Fibroblast of pulmonary artery (primary cell): ENCODE measurements at places on chromosomes 7 and 10.
A peak's percentile ranks its signal among the peaks of the same experiment; 100 is the strongest.

- no peak for DNase-seq
Observed at GRCh38 chr7:99624484-99624883, 7.7 kb downstream of the ZSCAN25 start.

DNA sequence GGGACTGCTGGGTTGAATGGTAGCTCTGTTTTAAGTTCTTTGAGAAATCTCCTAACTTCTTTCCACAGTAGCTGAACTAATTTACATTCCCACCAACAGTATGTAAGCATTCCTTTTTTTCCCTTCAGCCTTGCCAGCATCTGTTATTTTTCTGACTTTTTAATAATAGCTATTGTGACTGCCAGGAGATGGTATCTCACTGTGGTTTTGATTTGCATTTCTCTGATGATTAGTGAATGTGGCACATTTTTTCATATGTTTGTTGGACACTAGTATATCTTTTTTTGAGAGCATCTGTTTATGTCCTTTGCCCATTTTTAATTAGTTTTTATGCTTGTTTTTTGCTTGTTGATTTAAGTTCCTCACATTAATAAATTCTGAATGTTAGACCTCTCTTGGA lies 990.8 kb downstream of the GATA3 start:
- no peak for DNase-seq

DNA sequence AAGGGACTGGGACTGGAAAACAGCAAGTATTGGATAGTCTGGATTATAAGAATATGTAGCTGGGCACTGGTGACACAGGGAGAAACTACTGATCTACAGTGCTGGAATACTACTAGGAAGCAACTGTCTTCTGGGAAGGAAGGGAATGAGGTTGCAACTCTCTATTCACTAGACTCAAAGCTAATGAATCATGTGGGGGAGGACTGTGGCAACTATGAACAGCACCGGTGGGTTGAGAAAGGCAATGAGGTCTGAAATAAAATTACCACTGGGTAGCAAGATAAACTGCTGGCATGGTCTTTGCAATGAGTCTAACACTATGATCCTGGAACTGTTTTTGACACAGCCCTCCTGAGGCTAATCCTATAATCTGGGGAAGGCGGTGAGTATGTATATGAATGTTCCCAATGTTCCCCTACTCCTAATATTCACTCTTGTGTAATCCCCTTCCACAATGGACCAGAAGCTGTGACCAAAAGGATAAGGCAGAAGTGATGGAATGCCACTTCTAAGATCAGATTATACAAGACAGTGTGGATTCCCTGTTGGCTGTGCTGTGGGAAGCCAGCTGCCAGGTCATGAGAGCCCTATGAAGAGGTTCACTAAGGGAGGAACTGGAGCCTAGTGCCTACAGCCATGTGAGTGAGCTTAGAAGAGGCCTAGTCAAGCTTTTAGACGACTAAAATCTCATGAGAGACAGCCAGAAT lies 101.3 kb upstream of the DNAJB12 start:
- DNase-seq: peak; percentile 68

- peak; percentile 65 for DNase-seq
Observed at GRCh38 chr7:37901890-37902524, 14.6 kb downstream of the SFRP4 start.

- DNase-seq: no peak
Observed at GRCh38 chr7:35004531-35005095, 32.7 kb downstream of the DPY19L1 start.

- peak; percentile 97 for DNase-seq
Observed at GRCh38 chr10:17665747-17666146, 21.8 kb downstream of the STAM start.

DNA sequence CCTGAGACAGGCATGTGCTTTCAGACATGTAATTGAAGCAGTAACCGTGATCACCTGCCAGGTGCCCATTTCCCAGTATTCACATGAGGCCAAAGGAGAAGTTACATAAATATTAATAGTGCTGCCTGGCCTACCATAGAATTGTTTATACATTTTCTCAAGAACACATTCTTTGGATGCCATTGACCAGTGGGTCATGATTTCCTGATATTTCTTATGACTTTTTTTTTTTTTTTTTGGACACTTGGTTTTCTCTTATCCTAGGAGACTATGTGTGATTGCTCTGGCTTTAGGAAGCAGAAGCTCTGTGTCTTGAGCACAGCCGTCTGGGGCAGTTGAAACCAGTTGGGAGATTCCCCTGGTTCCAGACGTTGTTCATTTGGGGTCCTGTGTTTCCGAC lies 143.9 kb upstream of the NPS start:
- DNase-seq: peak; percentile 63

- no peak for DNase-seq
Observed at GRCh38 chr7:12964836-12965235, 277.4 kb downstream of the ARL4A start.

GRCh38 chr7:2785071-2785500 lies 59.0 kb downstream of the GNA12 start:
- peak; percentile 68 for DNase-seq

DNA sequence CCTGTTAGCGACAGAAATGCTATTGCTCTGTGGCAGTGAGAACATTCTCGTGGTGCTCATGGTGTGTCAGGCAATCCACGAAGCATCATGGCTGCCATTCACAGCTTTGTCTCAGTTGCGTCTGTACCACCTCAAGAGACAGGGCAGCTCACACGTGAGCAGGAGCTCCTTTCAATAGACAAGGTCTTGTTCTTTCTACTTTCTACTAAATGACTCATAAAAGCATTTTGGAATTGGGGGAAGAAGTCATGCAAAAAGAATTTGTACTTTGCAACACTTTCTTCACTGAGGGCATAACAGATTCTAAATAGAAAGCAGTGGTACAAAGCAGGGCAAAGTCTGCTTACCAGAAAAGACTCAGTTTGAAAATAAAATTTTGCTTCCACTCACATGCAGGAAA lies 638.5 kb downstream of the PHTF2 start:
- peak; percentile 16 for DNase-seq

DNA sequence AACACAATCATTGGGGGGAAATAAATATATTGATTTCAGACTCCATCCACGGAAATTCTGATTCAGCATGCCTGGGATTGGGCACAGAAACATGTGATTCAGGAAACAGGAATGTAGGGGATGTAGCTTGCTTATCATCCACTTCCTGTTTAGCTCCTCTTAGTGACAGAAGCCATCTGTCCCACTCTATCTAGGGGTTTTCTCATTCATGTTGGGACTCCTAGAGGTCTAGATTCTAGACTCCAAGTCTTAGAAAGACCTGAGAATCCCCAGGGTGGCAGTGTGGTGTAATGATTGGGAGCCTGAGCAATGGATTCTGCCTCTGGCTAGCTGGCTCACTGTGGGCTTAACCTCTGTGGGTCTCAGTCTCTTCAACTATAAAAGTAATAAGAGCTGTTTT lies 67.9 kb downstream of the CDK1 start:
- peak; percentile 79 for DNase-seq

DNA sequence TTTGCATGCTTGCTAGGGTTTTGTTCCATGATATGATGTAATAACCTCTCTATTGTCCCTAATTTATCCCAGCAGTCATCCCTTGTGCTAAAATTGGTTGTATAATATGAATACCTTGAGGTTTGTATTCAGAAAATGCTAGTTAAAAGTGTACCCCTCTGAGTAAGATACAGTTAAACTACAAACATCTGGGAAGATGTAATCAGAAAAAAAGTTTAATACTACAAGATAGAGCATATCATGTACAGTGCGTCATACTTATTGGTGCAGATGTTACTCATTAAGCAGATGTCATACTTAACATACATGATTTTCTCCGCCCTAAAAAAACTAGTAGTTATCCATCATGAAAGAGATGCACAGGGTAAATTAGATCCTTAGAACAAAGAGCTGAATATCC lies 336.1 kb upstream of the KCND2 start:
- no peak for DNase-seq

GRCh38 chr10:133090101-133090500 lies 2.4 kb downstream of the ADGRA1 start:
- DNase-seq: no peak

DNA sequence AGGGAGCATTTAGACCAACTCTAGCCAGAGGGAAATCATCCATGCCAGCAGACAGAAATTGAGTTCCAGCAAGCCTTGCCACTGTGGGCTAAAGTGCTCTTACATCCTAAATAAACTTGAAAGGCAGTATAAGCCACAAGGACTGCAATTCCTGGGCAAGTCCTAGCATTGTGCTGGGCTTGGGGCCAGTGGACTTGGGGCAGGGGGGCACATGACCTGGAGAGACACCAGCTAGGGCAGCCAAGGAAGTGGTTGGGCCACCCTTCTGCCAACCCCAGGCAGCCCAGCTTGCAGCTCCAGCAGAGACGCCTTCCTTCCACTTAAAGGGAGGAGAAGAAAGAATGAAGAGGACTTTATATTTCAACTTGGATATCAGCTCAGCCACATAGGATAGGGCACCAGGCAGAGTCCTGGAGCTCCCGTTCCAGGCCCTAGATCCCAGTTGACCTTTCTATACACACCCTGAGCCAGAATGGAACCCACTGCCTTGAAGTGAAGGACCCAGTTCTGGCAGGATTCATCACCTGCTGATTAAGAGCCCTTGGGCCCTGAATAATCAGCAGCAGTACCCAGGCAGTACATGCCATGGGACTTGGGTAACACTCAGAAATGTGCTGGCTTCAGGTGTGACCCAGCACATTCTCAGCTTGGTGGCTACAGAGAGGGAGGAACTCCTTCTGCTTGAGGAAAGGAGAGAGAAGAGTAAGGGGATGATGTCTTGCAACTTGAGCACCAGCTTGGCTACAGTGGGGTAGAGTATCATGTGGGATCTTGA lies 153.0 kb downstream of the GNAI1 start:
- DNase-seq: no peak

GRCh38 chr7:537911-538634 lies 18.4 kb upstream of the PDGFA start:
- peak; percentile 83 for DNase-seq

GRCh38 chr7:124893140-124893827 lies 36.3 kb downstream of the POT1 start:
- DNase-seq: no peak
